Ammon's horn (tissue), 1 donor: ENCODE measurements at places on chromosomes 13 and 19.

DNA sequence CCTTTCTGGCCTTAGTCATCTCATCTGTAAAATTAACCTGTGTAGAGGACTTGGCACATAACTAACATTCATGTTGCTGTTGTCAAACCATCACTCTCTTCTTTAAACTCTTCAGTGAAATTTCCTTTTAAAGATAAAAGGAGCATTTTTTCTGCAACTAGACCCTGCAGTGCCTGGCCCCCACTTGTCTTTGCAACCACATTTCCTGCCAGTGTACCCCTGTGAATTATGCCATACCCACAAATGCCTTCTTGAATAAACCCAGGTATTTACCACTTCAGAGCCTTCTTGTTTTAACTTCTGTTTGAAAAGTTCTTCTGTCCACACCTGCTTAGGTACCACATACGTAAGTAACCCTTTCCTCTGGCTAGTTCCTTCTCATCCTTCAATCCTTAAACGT is 118.8 kb downstream of the CDK8 start:
- DNase-seq = no peak

DNA sequence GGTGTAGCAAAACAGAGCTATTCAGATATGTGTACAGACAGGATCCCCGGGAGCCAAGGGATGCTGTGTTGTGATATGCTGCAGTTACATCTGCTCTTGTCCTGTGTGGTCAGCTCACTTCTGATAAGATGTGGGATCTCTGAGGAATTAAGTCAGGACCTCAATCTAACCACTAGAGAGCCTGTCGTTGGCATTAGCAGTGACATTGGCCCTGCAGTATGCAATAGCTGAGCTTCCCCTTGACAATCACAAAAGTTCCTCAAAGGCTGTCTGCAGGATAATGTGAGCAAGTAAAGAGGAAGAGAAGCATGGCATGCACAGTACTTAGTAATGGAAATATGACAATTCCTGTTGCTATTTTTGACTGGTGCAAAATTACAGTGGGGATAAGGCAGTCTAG is 203.4 kb upstream of the MIR17HG start:
- peak; percentile 7 for DNase-seq

DNA sequence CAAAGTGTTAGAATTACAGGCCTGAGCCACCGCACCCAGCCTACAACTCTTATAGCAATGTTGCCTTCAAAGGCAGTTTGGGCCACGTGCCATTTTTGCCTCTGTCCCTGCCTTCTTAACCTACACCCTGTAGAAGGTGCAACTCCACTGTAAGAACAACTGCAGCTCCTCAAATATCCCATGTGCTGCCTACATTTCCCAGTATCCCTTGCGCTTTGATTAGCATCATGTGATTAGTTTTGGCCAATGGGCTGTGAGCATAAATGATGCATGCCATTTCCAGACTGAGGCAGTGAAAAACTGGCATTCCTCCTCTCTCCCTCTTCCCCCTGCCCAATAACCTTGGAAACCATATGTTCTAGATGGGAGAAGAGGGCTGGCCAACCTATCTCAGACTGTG is 75.2 kb upstream of the MRI1 start:
- no peak for DNase-seq

DNA sequence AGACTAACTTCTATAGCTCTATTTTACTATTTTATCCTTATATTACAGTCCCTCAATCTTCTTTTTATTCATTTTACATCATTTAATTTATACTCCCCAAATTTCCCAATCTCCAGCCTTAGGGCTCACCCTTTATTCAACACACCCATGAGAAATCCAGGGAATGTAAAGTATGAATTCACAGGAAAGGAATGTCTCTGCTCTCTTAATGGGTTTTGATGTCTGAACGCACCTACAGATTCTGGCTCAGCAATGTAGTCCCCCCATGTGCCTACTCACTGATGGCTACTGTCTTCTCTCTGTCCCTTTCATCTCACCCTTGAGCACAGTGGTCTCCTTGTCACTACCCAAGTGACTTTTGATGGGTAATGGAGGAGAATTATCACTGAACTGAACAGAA is 32.8 kb downstream of the TNFSF13B start:
- no peak for DNase-seq

DNA sequence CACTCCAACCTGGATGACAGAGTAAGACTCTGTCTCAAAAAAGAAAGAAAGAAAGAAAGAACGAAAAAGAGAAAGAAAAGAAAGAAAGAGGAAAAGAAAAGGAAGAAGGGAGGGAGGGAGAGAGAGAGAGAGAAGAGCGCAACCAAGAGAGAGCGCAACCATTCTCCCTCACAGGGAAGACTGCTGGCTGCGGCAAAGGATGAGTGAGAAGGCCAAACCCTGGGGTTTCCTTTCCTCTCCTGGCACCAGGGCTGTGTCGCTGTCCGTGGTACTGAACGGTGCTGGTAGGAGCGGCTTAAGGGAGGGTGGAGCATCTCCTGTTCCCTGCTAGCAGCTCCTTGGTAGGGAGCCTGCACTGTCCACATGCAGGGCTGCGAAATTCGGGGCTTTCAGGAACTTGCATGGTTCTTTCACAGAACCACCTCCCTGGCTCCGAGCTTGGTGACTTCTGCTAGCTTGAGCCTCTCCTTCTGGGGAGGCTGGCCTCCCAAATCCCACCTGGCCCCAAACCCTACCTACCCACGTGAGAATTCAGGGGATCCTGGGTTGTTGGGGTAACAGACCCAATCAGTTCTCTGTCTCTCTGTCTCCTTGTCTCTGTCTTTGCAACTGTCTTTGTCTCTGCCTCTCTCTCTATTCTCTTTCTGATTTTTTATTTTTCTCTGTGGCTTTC is 51.1 kb upstream of the ZNRF4 start:
- peak; percentile 68 for DNase-seq

GRCh38 chr19:13003081-13003480 is 7.8 kb downstream of the NFIX start:
- DNase-seq = peak; percentile 53

GRCh38 chr13:30808600-30808999 is 73.3 kb downstream of the ALOX5AP start:
- DNase-seq = no peak

DNA sequence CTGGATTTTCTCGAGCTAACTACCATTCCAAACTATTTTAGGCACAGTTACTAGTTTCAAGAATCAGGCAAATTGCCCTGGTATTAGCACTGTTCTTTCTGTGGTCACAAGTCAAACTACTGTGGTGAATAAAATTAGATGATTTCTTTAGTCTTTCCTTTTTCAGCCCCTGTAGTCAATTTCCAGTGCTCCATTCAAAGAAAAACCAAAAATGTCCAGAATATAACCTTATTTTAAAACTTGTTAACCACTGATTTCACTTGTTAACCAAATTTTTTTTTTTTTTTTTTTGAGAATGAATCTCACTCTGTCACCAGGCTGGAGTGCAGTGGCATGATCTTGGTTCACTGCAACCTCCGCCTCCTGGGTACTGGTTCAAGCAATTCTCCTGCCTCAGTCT is 50.6 kb upstream of the USPL1 start:
- no peak for DNase-seq

DNA sequence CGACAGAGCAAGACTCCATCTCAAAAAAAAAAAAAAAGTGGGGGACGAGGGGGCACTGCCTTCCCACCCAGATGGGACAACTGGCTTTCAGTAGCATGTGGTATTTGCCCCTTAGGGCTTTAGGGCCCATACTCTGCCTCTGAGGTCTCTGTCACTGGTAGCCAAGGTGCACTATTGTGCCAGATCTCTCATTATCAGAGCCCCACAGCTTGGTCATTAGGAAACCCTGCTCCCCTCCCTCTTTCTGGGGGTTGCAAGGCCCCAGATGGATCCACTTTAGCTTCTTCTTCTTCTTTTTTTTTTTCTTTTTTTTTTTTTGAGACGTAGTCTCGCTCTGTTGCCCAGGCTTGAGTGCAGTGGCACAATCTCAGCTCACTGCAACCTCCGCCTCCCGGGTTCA is 11.2 kb upstream of the ZNF358 start:
- no peak for DNase-seq

GRCh38 chr19:41913538-41914423 is 14.5 kb downstream of the ERFL start:
- no peak for DNase-seq

GRCh38 chr13:51311231-51311630 is 28.3 kb upstream of the SERPINE3 start:
- no peak for DNase-seq

DNA sequence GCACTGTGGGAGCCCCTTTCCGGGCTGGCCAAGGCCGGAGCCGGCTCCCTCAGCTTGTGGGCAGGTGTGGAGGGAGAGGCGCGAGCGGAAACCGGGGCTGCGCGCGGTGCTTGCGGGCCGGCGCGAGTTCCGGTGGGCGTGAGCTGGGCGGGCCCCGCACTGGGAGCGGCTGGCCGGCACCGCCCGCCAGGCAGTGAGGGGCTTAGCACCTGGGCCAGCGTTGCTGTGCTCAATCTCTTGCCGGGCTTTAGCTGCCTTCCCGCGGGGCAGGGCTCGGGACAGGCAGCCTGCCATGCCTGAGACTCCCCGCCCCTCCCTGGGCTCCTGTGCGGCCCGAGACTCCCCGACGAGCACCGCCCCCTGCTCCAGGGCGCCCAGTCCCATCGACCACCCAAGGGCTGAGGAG is 405.2 kb upstream of the PRR20A start:
- no peak for DNase-seq

- peak; percentile 48 for DNase-seq
Measured at GRCh38 chr13:29577136-29578051, 18.1 kb downstream of the SLC7A1 start.

DNA sequence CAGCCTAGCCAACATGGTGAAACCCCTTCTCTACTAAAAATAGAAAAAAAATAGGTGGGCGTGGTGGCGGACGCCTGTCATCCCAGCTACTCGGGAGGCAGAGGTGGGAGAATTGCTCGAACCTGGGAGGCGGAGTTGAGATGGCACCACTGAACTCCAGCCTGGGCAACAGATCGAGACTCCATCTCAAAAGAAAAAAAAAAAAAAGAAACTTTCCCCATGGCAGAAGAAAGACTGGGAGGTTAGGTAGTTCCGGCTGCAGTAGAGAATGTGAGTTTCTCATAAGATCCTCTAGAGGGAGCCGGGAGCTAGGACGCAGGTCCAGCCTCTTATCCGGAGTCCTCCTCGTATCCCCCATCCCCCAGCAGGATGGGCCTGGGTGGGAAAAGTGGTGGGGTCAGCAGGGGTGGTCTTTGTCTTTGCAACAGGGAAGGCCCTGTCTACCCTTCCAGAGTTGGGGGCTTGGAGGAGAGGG is 13.2 kb upstream of the CREB3L3 start:
- DNase-seq = peak; percentile 61

DNA sequence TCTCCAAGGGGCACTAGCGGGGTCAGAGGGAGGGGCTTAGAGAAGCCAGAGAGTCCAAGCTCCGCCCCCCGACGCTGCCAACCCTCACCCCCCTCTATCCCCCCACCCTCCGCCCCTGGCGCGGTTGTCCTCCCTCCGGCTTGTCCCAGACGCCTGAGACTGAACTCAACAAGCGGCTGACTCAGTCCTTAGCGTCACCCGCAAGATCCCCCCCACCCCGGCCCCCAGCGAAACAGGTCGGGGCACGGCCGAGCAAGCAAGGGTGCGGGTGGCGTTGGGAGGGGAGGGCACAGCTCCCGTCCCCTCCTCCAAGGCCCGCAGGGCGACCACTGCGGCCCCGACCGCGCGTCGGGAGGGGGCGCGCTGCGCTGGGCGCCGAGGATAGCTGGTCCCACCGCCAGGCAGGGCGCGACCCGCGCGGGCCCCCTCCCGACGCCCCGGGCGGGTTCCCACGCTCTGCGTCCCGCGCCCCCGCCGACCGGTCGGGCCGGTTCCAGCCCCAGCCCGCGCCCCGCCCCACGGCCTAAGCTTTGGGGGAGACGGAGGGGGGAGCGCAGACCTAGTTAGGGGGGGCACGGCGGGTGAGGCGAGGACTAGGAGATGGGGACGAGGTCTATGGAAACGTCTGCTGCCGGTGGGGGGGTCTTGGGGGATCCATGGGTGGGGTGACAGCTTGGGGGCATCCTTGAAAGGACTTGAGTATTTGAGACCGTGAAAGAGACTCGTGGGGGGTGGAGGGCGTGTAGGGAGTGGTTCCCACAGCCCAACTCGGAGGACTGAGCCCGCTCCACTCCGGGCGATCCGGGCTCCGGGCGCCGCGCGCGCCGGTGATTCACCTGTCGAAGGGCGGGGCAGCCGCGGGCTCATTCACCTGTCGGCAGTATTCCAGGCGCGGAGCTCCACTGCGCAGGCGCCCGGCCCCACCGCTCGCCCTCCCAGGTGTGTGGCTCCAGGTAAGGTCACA is 5.1 kb downstream of the NOTCH3 start:
- no peak for DNase-seq

DNA sequence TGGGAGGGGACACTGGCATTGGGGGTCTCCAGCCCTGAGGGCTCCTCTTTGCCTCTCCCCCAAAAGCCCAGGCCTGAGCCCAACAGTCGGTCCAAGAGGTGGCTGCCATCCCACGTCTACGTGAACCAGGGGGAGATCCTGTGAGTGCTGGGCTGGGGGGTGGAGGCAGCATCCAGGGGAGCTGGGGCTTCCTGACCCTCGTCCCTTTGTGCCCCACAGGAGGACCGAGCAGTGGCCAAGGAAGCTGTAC is 6.8 kb downstream of the PTOV1 start:
- DNase-seq = no peak

GRCh38 chr13:95146486-95146885 is 154.8 kb downstream of the ABCC4 start:
- DNase-seq = no peak

GRCh38 chr19:28984315-28984714 is 228.6 kb downstream of the UQCRFS1 start:
- DNase-seq = no peak

DNA sequence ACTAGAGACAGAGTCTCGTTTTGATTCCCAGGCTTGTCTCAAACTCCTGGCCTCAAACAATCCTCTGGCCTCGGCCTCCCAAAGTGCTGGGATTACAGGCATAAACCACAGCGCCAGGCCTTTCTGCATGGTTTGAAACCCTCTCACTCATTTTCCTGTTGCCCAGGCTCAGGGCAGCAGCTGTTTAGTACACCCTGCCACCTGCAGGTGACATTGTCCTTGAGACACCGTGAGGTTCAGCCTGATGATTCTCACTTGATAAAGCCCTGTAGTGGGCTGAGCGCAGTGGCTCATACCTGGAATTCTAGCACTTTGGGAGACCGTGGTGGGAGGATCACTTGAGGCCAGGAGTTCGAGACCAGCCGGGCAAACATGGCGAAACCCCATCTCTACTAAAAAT is 12.5 kb downstream of the IL12RB1 start:
- no peak for DNase-seq

- no peak for DNase-seq
Measured at GRCh38 chr19:821825-822503, at the start of gene PLPPR3. Gene PLPPR3, minus strand, starts transcription at chr19:821955. Its CDS starts 396 bp downstream, at chr19:821559.

DNA sequence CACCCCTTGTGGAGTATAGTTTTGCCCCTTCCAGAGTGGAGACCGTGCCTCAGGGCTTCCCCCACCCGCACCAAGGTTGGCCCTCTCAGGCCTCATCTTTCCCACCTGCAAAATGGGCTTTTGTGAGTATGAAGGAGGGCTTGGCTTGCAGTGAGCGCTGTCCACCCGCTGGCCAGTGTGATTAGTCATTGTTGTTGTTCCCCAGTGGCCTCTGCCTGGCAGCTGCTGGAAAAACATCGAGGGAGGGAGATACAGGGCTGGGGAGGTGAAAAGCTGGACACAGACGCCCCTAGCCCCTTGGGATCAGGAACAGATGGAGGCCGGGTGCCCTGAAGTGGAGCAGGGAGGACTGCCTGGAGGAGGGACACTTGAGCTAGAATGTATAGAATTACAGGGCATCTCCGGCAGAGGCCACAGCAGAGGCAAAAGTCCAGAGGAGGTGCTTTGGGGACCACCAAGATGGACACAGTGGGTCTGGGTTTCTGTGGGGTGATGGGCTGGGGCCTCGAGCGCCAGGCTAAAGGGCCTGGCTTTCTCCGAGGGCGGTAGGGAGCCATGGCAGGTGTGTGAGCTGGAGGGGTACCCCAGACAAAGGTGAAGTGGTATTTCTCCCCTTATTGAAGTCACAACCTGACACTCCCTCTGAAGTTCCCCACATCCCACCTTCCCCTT is 3.9 kb upstream of the IL12RB1 start:
- DNase-seq = peak; percentile 54
